ENCODE measurements at places on chromosomes 12 and 14. TPM values are rescaled to one million over a fixed set of nuclear protein-coding genes. Genes with fewer than 3 reads are reported as not detected.

GRCh38 chr12:47509398-47509851 lies 196.4 kb downstream of the RPAP3 start:
- no peaks in the 10 kb centered on the region for H3K27me3 ChIP-seq
- no peaks in the 10 kb centered on the region for H3K4me1 ChIP-seq
- H3K27ac ChIP-seq = no peak overlapping the region
- no peak overlapping the region for H3K4me3 ChIP-seq

DNA sequence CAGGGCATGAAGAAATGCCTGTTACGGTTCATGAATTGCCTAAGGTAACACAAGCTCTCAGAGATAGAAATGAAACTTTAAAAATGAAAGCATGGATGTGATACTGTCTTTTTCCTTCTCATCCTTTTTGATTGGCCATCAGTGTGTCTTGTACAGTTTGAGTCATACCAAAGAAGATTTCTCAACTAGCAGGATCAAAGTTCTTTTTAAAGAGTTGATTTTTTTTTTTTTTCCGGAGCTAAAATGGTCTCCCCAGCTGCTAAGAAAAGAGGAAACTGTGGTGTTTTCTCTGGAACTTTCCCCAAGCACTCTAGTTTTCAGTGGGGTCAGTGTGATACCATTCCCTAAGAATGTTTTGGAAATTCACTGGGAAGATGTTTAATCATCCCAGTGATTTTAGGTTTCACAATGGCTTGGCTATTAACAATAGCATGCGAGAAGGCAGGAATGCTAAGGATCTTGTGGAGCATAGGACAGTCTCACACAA lies 105.0 kb downstream of the ETNK1 start:
- H3K36me3 ChIP-seq = no peaks in the 10 kb centered on the region
- H3K4me1 ChIP-seq = no peaks in the 10 kb centered on the region

- no peak overlapping the region for H3K4me3 ChIP-seq
- no peak for DNase-seq
- no peaks in the 10 kb centered on the region for H3K36me3 ChIP-seq
- H3K27me3 ChIP-seq = no peaks in the 10 kb centered on the region
- peaks cover 5% of the 10 kb centered on the region for H3K4me1 ChIP-seq
Observed at GRCh38 chr12:57579677-57580465, 11.1 kb upstream of the PIP4K2C start.

The KRT83 gene
- not detected for total RNA-seq

The PCED1B gene
- total RNA-seq = 104 TPM
